Central memory CD4-positive, alpha-beta T cell (primary cell): ENCODE measurements at places on chromosomes 11 and 22.

DNA sequence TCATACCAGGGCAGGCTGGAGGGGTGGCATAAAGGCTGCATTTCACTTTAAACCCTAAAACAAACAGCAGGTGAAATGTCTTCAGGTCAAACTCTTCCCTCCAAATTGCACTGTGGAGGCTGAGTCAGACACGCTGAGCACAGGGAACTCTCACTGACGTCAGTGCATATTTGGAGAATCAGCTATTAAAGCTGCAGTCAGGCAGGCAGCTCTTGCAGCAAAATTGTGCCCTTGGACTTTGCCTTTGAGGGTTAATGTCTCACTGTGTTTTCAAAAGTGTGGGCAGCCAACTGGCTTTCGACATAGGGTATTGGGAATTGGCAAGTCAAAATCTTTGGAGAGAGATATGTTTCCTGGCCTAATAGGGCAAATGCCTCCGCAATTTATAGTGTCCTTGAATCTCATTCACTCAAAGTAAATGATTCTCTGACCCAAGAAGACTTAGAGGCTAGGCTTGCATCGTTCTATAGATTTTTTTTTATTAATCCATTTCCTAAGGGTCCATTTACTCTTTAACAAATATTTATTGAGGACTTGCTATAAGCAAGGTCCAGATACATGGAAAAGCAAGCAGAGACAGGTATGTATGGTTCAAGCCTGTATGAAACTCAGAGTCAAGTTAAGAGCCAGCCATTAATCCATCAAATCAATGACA, 27.7 kb upstream of the SMCO4 start:
- no peak for DNase-seq

- peak; percentile 60 for DNase-seq
These were observed 21.4 kb downstream of the CD44 start for GRCh38 chr11:35160246-35160824.

GRCh38 chr11:45847911-45848316, 639 bp downstream of the CRY2 start:
- peak; percentile 55 for DNase-seq

- no peak for DNase-seq
These were observed 117.5 kb downstream of the TRPC6 start for GRCh38 chr11:101466352-101466751.

- DNase-seq = no peak
These were observed 1.9 kb downstream of the PKP3 start for GRCh38 chr11:395866-396265.

DNA sequence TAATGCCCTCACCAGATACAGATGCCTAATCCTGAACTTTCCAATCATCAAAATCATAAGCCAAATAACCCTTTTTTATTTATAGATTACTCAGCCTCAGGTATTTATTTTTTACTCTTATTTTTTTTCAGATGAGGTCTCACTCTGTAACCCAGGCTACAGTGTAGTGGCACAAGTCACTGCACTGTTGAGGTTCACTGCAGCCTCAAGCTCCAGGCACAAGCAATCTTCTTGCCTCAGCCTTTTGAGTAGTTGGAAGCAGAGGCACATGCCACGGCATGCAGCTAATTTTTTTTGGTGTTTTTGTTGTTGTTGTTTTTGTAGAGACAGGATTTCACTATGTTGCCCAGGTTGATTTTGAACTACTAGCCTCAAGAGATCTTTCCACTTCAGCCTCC, 49.5 kb downstream of the TTC28 start:
- DNase-seq = no peak

DNA sequence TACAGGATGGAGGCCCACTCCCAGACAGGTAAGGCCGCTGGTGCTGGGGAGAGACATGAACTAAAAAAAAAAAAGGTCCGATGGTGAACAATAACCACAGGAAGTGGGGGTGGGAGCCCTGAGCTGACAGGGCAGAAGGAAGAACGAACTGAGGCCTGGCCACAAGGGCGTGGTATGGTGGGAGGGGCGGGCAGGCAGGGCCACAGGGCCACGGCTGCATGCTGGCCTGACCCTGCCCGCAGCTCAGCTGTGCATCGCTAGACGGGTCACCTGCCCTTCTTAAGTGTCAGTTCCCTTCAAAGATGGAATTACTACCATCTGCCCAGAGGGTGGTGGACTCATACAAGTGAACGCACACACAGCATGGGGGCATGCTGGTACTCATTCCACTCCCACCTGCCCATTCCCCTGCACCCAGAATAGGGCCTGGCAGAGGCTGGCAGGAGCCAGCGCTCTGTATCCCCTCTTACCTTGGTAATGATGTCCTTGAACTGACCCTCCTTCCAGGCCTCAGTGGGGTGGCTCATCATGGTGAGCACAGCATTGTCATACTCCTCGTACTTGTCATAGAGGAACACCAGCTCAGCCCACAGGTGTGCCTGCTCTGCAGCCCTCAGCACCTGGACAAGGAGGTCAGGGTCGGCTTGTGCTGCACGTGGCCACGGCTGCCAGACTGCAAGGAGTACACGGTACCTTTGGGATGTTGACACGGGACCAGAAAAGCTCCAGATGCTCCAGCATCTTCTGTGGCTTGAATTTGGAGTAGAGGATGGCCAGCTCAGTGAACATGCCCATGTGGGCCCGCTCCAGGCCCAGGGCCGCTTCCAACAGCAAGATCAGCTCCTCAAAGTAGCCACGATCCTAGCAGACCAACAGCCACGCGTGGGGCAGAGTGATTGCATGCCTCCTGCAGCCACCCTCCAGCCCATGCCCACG, 17.5 kb upstream of the SLC25A1 start:
- DNase-seq = no peak

- DNase-seq = no peak
These were observed 1.6 kb downstream of the CADM1 start for GRCh38 chr11:115502636-115503082.

- no peak for DNase-seq
These were observed 10.9 kb upstream of the MRPL23 start for GRCh38 chr11:1936072-1936780.
